H54 (cell line): ENCODE measurements at places on chromosomes 13 and 19.

DNA sequence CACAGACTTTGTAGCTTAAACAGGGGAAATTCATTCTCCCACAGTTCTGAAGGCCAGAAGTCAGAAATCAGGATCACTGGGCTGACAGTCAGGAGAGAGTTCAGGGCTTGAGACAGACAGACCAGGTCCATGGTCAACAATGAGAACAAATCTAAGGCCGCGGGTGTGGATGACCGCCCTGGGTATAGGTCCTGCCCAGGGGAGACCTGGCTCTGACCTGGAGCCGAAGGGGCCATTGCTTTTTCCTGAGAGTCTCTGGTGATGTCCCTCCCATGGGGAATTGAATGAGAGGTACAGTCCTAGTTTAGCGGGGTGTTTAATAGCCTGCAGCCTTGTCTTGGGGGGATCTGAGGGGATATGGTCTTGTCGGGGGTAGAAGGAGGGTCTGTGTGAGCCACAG is 25.2 kb upstream of the FBL start:
- no peak for DNase-seq

GRCh38 chr19:50003810-50004419 is 21.3 kb downstream of the VRK3 start:
- peak; percentile 97 for DNase-seq

DNA sequence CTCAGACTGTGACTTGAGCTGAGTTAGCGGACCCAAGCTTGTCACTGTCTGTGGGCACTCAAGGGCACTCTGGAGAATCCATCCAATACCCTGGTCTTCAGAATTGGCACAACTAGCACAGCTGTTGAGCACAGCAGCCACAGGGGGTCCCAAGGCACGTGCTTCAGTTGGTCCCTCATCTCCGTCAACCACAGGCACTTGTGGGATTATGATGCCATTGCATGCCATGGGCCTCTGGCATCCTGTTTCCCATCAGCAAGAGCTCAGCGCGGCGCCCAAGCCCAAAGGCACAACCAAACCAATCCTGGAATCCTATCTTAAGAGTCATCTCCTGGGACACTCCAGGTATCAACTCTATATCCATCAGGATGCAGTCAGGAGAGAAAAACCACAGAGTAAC is 3.7 kb upstream of the B3GNT8 start:
- DNase-seq, result no peak

- no peak for DNase-seq
Measured at GRCh38 chr13:21541980-21542379, 62.0 kb downstream of the MICU2 start.

DNA sequence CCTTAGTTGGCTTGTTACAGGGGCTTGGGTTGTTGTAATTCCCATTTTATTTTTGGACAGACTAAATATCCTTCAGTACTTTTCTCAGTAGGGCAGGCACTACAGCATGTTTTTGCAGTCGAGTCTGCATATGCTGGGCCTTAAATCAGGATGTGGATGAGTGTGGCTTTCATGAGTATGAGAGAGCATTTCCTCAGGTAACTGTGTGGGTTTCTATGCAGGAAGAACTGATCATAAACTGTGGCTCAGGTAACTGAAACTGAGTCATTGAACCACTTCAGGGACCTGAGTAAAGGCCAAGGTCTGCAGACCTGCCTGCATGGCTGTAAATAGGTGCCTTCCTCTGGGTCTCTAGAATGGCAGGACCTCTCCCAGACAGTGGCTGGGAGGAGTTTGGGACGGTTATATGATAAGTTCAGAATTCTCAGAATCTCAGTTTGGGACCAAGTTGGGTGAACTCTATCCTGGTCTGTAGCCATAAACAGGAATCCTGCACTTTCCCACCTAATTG is 112.1 kb downstream of the ZNF737 start:
- no peak for DNase-seq

GRCh38 chr13:83824120-83824519 is 58.2 kb downstream of the SLITRK1 start:
- no peak for DNase-seq

DNA sequence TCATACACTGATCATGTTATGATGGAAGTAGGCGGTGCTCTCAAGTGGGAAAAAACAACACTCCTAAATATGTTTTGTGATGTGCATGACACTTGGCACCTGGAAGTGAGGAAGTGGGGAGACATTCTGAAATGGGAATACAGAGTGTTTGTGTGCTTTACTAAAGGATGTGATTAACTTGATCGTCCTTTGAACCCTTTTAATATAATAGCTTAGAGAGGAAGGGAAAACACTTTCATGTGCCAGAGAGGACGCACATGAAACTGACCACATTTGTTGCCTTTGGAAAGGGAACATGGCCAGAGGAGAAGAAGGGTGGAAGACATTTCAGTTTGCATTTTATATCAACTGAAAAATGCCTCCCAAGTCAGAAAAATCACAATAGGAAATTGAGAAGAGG is 31.4 kb downstream of the SMAD9 start:
- DNase-seq, result no peak

GRCh38 chr19:12364391-12365235 is 870 bp downstream of the ZNF442 start:
- DNase-seq, result no peak

DNA sequence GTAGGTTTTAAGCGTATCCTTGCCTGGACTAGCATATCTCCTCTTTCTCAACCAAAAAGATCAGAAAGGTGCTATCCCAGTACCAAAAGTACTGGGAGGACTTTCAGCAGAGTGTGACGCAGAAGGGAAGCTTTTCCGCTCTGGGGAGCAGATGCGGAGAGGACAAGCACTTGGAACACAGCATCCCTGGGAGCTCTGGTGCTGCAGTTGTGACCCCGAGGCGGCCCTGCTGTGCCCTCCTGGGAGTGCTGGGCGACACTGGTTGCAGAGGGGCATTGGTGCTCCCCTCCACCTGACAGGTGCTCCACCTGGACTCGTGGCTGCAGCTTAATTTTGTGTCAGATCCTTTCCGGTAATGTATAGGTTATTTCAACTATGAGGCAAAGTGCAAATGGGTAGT is 3.4 kb downstream of the NAXD start:
- no peak for DNase-seq

DNA sequence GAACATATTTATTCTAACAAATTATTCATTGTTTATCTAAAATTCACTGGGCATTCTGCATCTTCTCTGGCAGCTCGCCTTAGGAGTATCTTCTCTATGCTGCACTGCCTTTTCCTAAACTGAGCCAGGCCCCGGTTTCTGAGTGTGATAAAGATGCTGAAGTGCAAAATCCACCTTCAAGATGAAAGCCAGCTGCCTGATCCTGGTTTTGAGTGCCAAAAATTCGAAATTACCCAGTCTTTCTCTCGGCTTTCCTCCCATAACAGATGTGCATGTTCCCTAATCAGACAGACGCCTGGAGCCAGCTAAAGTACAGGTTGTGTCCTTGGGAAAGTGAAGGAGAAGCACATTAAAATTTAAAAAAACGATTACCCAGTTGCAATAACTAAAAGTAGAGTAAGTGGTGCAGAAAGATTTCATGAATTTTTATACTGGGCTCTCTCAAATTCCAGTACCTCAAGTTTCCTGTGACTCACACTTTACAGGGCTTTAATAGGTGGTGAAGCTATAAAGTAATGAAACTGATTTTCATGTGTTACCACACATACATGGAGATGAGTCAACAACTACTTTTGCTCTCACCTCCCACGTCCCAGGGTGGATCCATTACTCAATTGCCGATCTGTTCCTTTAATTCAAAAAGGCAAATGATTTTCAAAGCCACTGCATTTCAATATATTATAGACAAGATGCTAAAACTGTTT is 65.0 kb upstream of the GTF2F2 start:
- peak; percentile 49 for DNase-seq

DNA sequence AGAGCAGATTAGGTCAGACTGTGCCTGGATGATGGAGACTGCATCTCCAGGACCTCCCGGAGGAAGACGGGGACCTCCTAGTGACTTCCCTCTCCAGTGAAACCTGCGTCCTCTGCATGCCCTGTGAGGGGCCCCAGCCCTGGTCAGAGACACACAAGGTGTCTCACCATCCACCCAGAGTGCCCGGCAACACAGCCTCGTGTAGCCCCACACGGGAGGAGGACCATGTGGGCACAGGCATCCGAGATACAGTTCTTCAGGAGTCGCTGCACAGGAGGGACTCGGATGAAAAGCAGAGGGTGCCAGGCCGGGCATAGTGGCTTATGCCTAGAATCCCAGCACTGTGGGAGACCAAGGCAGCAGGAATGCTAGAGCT is 64.8 kb downstream of the PEPD start:
- no peak for DNase-seq
